Stimulated activated CD4-positive, alpha-beta T cell treated with anti-CD3 and anti-CD28 coated beads, TNF-alpha, amount 100 ng/mL, for 1 hour (primary cell): ENCODE measurements at places on chromosomes 1 and 21.

DNA sequence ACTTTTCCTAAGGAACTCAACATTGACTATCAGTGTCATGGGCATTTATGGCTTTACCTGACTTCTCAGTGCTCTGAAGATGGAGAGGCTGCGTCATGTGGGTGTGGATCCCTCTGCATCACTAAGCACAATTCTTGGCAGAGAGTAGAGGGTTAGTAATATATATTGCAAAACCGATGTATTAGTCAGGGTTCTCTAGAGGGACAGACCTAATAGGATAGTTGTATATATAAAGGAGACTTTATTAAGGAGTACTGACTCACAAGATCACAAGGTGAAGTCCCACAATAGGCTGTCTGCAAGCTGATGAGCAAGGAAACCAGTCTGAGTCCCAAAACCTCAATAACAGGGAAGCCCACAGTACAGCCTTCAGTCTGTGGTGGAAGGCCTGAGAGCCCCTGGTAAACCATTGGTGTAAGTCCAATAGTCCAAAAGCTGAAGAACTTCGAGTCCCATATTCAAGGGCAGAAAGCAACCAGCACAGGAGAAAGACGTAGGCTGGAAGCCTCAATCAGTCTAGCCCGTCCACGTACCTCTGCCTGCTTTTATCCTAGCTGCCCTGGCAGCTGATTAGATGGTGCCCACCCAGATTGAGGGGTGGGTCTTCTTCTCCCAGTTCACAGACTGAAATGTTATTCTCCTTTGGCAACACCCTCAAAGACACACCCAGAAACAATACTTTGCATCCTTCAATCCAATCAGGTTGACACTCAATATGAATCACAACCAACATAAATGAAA is 159.7 kb upstream of the NRIP1 start:
- no peak for DNase-seq

DNA sequence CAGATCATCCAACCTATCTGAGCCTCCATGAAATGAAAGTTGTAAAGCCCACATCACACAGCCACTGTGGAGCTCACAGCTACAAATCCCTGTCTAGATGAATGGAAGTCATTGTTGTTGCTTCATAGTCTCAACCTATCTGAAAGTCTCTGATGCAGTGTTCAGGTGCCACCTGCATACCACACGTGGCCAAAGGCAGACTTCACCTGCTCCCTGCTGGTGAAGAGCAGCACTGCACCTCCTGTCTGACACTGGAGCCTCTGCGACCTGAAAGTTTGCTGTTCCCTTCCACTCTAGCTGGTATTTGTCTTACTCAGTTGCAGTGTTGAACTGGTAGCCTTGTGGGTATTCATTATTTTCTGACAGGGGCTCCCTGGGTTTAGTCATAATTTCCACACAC is 18.4 kb downstream of the LORICRIN start:
- no peak for DNase-seq

DNA sequence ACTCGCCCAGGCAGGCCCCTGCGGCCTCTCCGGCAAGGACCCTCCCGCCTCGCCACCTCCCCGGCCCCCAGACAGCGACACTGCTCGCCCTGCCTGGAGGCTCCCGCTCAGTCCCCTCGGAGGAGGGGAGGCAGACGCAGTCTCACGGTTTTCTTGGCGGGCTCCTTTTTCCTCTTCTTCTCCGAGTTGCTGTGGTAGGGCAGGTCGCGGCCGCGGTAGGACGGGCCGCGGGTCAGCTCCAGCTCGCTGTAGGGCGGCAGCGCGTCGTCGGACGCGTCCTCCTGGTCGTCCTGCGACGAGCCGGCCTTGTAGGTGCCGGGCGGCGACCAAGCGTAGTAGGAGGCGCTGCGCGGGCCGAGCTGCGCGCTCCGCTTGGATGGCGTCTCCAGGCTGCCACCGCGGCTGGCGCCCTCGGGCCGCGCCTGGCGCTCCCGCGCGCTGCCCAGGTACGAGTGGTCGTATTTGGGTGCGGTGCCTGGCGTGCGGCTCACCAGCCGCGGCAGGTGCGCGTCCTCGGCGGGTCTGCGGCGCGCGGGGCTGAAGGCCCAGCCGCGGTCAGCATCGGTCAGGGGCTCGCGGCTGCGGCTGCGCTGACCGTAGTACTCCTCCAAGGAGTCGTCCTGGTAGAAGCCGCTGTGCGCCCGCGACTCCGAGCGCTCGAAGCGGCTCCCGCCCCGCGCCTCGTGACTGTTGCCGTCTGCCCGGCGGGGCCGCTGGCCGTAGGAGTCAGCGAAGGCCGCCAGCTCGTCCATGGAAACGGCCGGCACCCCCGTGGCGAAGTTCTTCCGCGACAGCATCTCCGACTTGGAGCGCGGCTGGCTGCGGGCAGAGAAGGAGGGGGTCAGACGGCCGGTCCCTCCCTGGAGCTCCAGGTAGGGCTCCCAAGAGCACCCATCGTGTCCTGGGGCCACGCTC is 44.8 kb upstream of the TADA1 start:
- DNase-seq = no peak

DNA sequence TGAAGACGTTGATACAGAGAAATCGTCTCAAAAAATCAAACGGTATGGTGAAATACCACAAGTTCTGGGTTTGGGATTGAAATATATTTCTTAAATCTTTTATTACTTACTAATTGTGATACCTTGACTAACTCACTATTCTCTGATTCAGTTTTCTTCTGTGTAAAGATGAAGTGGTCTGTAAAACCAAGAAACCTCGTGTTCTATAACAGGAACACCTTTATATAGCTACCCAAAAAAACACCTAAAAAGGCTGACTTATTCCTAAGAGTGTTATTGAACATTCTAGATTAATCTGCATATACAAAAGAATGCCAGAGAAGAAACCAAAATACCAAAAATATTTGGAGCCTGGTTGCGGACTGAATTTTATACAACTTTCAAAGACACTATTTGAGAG is 721 bp downstream of the LRRIQ3 start:
- DNase-seq = no peak

DNA sequence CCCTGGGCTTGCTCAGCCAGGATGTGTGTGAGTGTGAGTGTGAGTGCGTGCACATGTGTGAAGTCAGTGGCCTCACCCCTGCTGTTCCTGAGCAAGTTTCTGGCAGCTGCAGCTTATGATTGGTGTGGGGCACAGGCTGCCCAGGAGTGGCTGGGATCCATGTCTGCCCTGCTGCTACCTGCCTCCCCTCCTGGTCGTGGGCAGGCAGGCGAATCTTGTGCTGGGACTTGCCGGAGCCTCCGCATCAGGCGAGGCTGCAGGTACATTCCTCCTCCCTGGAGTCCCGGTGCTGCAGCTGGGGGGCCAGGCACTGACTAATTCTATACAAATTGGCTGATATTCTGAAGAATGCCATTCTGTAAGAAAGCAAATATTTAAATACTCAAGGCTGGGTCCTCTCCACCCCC is 85.6 kb upstream of the WNT4 start:
- no peak for DNase-seq

DNA sequence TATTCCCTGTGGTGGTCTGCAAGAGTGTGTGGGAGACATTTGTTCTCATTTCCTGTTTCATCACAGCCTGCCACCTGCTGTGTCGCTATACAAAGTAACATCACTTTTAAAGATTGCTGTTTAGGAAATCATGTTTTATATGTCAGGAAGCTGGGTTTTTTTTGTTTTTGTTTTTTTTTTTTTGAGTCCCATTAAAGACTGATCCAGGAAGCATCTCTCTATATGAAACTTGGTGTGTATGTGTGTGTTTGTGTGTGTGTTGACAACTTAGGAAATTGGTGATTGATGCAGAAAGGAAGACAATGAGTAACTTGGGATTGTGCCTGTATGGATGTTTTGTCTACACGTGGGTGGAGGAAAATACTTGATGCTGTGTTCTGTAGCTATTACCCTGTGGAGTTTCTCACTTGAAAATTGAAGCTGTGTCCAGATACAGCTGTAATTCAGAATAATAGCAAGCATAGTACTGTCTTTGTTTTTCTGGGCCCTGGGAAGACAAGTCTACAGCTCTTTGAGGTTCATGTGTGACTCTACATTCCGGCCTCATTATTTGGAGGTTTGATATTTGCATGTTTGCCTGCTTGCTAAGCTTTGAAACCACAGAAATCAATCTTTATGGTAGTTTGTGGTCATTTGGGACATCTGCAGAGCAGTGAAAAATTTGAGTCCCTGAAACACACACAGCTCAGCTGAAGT is 47.9 kb downstream of the LAMC1 start:
- no peak for DNase-seq

GRCh38 chr1:10128101-10128765 is 82.1 kb upstream of the KIF1B start:
- DNase-seq = no peak

DNA sequence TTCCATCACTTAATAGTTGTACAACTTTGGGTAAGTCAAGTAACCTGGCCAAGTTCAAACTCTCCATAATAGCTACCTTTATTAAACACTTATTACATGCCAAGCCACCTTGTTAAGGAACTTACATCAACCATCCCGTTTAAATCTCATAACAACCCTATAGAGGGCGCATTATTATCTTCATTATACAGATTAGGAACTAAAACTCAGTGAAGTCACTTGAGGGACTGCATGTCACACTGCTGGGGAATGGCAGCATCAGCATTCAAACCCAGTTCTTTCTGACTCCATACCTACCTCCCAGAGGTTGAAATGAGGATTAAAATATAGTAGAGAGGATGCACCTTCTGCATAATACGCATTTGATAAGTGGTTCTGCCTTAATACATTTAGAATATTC is 47.1 kb upstream of the PLA2G2C start:
- DNase-seq = no peak

DNA sequence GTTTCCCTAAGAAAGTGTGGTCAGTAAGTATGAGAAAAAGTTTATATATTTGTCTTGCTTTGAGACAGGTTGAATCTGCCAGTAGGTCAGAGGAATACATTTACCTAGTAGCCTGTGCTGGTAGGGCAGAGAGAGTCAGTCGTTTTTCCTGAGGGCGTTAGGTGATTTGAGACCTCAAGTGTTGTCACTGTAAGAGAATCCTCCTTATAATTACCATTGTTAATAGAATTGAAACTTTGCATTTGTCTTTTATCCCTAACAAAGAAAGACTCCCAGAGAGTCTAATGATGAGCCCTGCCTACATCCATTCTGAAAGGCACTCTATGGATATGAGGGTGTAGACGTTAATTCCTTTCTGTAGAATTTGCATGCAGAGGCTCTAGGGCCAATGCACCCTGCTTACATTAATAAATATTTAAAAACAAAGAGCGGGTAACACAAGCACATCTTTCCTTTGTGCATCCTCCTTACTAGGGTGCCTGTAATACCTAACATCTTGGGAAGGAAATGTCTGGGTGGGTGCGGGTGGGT is 16.4 kb downstream of the PBX1 start:
- no peak for DNase-seq

DNA sequence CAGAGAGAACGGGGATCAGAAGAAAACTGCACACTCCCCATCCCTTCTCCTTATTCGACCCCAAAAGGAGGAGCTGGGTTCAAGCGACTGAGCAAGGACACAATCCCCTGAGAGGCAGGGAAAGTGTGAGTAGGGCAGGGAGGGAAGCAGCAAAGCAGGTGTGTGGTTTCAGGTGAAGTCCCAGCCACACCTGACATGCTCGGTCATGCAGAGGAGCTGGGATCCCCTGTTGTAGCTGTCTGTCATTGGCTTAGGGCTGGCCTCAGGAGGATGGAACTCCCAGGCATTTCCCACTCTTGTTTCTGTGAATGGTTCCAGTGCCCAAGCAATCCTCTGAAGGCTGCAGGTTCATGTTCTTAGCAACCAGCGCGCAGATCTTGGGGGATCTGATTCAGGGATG is 150.7 kb downstream of the DSCAM start:
- DNase-seq = no peak

DNA sequence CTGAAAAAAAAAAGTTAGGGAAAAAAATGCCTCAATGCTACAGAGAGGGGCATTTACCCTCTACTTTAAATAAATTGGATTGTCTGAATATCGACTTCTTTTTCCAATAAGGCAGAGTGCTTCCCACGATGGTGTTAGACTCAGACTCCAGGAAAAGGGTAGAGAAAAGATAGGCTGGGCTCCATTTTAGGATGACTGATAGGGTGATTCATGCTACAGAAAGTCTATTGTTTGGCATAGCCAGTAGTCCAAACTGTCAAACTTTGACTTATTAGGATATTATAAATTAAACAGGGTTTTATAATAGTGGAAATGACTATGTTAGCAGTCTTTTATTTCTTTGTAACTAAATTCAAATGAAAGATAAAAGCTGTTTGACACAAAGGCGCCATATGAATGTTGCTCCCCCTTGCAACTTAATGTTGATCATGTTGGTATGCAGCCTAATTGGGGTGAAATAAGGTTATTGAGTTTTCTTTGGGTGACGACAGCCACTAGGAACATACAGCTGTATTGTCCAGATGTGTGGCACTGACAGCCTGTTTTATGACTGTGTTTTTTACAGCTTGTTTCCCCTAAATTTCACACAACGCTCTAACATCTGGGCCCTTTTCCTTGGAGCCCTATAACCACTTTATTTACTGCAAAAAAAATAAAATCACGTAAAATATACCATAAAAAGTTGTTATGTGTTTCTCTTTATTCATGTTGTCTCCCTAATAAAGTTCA is 69.3 kb downstream of the SPAG17 start:
- no peak for DNase-seq

- DNase-seq = no peak
Measured at GRCh38 chr1:75539230-75540116, 71.4 kb downstream of the SLC44A5 start.

- DNase-seq = no peak
Measured at GRCh38 chr1:1989102-1989542, 14.5 kb downstream of the CFAP74 start.

- no peak for DNase-seq
Measured at GRCh38 chr21:44262338-44263056, 800 bp upstream of the DNMT3L start.

DNA sequence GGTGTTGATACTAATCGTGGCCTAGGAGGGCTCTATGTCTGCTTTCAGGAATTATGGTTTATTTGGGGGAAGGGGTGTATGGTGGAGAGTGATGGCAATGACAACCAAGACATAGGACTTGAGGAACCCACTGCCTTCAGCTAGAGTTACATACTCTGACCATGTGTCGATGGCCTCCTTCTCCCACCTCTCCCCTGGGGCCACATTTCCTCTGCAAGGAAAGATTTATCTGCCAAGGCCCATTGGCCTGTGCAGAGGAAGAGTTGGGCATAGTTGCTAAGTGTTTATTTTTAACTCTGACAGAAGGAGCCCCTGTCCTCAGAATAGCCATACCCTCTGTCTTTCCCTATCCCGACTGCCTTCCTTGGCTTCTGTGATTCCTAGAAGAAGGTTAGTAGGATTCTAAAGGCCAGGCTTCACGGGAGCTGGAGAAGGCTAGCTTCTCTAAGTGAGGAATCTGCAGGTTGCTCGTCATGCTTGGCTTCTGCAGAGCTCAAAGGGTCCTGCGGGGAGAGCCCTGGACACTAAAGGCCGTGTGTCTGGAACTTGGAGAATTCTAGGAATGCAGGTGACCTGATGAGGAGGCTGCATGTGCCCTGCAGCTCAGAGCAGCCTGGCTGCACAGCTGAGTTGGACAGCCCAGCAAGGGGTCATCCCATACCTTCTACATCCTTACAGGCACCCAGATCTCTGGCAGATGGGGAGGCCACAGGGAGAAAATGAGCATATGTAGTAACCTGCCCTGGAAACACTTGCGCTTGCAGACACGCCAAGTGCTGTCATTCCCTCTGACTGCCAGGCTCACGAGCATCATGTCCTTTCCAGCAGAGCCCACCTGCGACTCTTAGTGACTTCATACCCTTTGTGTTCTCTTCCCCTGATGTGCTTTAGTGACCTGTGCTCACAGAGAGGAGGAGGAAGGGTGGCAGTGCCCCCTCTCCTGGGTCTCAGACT is 9.7 kb downstream of the MAPKAPK2 start:
- no peak for DNase-seq
